ENCODE measurements at places on chromosomes 4 and X.

DNA sequence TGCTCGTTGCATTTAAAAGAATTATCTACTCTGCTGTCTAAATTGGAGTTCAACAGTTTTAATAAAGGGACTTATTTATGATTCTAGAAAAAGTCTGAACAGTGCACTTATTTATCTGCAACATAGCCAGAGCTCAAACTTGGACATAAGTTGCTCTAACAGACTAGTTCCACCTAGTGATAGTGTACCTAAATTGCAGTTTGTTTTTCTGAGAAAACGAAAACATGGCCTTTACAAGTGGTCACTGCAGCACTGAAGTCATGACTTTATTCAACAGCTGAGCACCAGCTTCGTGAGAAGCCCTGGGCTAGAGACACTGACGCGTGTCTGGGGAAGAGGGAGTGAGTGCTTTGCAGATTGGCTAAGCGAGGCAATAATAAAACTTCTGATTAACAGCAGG is 77.3 kb upstream of the IGSF1 start:
- no peak for DNase-seq

DNA sequence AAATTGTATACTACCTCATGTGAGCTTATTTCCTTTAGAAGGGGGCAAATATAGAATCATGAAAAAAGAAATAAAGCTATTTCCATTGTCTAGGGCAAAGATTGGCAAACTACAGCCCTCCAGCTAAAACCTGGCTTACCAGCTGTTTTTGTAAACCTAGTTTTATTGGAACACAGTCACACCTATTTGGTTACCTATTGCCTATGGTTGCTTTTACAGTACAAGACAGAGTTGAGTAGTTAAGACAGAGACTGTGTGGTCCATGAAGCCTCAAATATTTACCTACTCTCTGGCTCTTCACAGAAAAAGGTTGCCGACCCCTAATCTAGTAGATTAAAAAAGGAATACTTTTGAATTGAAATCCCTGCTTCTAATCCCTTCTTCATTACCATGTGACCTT is 88.8 kb upstream of the ENPP6 start:
- DNase-seq: no peak

DNA sequence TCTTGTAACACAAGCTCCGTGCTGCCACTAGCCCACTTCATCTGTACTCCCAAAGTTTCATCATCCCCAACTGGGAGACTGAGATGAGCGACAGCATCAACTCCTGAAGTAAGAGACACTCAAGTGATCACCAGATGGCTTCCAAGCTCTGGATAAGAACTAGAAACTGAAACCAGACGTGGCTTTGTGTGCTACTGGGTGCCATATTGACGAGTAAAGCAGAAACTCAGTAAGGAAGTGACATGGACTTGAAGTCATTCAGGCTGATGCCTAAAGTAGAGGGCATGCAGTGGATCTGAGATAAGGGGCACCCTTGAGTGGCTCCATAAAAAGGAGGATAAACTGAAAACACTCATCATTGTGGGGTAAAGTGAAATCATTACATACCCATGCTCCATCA is 72.4 kb downstream of the PCYT1B start:
- no peak for DNase-seq

- DNase-seq: no peak
Measured at GRCh38 chr4:24330573-24330972, 253.8 kb downstream of the DHX15 start.

- no peak for DNase-seq
Measured at GRCh38 chr4:19358015-19358414, 893.7 kb upstream of the SLIT2 start.

DNA sequence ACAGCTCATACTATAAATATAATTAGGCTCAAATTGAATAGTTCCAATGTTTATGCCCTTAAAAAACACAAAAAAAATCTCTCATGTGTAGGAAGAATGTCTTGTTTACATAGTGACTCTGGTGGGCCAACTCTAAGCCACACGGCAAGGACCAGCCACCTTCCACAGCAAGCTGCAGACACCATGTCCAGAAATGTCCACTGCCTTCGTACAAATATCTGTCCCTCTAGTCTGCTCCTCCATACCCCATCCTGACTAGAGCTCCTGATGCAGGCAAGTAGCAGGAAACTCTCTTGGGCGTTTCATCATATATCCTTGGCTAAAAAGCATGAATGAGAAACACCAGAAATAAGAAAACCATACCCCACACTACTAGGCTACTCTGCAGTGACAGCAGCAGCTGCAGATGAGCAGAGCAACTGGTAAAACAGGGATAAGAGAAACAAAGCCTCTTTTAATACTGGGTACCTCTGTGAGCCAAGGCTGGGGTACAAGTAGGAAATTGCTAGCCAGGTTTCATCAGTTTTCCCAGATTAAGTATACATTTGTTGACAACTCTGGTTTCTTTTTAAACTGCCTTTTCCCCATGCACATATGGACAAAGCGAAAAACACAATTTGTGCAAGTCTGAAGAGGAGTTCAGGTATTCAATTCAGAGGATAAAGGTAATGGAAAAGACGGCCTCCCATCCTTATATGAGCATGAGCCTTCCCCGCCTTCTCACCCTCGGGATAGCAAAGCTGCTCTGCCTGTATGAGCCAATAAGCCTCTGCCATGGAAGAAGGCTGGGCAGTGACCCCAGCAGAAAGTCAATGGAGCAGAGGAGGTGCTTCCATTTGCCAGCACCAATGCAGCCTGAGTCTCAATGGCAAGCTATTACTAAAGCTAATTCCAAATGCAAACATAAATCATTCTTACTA is 245.4 kb downstream of the DCLK2 start:
- no peak for DNase-seq

GRCh38 chr4:147644471-147644870 is 27.3 kb downstream of the TMEM184C start:
- no peak for DNase-seq

DNA sequence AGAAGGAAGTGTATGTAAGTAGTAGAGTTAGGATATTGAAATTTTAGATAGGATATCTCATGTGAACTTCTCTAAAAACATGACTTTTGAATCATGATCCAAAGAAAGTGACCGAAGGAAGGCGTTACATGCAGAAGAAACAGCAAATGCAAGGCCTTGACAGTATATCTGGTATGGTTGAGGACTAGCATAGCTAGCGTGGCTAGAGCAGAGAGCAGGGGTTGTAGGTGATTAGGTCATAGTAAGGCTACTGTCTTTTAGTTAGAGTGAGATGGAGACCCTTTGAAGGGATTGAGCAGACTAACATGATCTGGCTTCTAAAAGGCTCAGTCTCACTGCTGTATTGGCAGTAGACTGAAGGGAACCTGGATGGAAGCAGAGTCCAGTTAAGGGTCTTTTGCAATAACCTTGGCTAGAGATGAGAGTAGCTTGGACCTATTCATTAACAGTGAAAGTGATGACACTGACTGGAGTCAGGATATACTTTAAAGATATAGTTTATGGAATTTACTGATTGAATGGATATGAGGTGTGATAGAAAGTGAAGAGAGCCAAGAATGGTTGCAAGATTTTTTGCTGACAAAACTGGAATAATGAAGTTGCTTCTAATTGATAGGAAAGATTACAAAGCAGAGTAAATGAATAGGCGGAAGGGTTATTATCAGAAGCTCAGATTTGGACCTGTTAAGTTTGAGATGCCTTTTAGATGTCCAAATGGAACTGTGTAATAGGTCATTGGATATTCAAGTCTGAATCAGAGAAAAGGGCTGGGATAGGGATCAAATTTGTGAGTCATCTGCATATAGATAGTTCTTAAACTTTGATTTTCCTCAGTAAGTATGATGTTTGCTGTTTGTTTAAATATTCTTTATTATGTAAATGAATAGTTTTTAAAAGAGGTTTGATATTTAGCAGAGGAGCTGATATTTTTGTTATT is 59.8 kb downstream of the MRPL1 start:
- no peak for DNase-seq

GRCh38 chr4:10722957-10723356 is 38.4 kb upstream of the CLNK start:
- DNase-seq: no peak

DNA sequence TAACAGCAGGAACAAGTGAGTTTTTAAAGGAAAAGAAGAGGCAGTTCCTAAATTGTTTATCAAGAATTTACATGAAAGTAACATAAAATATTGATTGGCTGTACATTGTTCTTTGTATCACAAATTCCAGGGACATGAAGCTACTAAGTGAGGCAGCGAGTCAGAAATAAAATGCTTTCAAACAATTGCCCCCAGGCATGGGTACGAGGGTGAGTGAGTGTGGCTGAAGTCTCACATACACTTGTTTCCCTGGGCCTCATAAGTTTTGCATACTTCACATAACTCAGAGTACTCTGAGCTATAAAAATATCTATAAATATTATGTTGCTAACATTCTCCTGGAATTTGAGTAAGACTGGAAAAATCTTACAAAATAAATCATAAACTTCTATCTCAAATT is 511.6 kb upstream of the PRKX start:
- no peak for DNase-seq

DNA sequence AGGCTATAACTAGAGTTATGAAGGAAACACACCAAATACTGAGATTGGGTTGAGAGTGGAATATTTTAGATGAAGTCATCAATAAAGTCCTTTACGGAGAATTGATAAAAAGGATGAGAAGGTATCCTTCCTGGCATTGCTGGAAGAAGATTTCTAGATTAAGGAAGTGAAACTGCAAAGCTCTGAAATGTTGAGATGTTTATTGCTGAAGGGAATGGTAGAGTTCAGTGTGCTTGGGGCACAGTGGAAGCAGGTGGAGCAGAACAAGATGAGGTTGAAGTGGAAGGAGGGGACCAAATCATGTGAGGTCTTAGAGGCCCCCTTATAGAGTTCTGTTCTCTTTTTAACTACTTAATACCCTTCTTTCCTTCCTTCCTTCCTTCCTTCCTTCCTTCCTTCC is 848.5 kb downstream of the RAB28 start:
- DNase-seq: no peak

All from suprapubic skin (tissue), 4 donors.